H7 (cell line): ENCODE measurements at places on chromosomes 6 and 20.

DNA sequence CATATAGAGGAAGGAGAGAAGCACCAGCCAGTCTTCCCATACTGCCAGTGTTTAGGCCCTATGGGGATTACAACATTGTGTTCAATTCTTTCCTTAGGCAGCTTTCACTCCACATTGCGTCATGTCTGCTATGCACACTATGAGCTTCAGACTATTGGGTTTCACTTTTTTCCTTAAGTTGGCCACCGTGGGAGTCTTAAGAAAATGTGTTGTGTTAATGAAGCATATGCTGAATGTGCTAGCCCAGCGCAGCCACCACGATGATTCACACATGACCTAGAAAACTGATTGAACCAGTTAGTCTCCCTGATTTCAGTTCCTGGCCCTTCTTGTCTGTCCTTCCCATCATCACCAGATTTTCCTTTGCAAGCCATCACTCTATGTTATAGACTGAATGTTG, 21.5 kb downstream of the TUBB2B start:
- no peak for DNase-seq

DNA sequence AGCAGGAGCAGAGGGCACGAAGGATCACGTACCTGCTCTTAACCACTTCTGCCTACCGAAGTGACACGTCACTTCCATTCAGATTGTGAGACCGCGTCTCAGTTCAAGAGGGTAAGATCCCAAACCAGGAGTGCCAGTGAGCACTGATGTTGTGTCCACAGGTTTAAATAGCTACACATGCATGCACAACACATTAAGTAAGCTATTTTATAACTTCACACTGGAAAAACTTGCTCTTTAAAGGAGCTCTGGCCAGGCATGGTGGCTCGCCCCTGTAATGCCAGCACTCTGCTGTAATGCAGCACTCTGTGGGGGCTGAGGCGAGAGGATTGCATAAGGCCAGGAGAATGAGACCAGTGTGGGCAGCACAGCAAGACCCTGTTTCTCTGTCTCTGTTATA, 21.1 kb downstream of the ABHD12 start:
- DNase-seq, result no peak

GRCh38 chr6:155648301-155648700, 192.7 kb upstream of the NOX3 start:
- DNase-seq, result no peak

GRCh38 chr6:110537208-110538123, 61.1 kb upstream of the SLC22A16 start:
- DNase-seq, result no peak

GRCh38 chr6:15730442-15730841, 67.6 kb upstream of the DTNBP1 start:
- DNase-seq, result no peak

DNA sequence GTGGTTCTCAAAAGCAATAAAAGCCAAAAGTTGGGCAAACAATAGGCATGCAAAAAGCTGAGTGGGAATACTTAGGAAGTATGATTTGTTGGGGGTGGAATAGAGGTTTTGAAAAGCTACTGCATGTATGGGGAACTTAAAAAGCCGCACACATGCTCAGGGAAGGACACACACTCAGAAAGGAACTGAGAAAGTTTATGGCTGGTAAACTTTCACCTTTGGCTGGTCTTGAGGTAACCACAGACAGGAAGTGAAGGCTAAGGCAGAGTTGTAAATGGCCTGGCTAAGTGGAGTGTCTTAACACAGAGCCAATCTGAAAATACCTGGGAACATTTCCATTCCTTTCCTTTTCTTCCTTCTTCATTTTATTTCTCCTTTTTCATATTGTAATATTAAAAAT, 134.5 kb upstream of the EXOC2 start:
- no peak for DNase-seq

- peak; percentile 43 for DNase-seq
Measured at GRCh38 chr6:137707590-137708360, 159.3 kb upstream of the TNFAIP3 start.

DNA sequence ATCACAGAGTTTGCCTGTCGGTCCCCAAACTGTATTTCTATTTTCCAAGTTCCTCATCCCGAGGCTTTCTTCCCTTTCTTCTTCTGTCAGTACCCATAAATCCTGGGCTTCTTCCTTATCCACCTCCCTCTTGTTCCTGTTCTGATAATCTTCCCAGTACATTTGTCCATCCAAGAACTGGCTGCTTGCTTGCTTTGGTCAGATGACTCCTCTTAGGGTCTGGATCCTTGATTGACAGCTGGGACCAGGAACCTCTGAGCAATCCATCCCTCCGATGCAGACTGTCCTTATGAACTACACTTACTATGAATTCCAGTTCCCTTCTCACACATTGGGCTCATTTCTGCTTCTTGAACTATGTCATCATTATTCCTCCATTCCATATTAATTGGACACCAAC, 275.3 kb upstream of the CITED2 start:
- DNase-seq, result no peak

DNA sequence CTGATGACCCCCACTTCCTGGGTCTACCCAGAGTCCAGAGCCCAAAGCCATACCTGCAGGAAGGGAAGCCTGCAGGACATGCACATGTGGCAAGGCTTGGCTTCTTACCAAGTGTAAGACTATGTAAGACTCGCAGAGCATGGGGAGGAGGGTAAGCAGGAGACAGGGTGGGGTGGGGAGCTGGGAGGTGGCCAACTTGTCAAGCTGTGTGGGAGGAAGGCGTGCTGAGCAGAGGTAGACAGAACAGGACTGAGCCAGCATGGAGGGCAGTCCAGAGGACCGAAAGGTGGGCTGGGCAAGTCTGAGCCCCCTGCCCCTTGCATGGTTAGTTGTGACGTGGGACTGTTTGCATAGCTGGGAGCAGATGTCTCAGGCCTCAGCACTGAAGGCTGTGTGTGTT, 53.4 kb upstream of the RNF24 start:
- DNase-seq, result no peak

DNA sequence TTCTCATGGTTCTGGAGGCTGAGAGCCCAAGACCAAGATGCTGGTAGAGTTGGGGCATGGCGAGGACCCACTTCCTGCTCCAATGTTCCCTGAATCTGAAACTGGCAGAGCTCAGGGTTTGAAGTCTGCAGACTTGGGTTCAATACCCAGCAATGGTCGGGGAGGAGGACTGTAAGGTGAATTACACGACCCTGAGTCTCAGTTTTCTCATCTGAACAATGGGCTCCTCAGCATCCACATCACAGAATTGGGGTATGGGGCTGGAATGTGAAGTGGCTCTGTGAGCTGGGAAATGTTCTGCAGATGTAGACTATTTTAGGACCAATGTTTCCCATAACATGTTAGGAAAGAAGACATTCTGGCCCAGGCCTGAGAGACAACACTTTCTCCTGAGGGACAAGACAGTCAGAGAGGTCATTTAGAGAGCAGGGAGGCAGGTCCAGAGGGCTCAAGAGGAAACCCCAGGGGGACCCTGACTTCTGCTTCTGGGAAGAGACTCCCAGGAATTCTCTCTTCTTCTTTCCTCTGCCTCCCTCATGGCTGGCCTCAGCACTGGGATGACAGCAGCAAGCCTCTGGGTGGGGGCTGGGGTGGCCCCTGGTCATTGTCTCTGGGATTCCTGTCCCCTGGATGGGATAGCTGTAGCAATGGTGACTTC, 141.3 kb upstream of the PMEPA1 start:
- DNase-seq, result no peak

DNA sequence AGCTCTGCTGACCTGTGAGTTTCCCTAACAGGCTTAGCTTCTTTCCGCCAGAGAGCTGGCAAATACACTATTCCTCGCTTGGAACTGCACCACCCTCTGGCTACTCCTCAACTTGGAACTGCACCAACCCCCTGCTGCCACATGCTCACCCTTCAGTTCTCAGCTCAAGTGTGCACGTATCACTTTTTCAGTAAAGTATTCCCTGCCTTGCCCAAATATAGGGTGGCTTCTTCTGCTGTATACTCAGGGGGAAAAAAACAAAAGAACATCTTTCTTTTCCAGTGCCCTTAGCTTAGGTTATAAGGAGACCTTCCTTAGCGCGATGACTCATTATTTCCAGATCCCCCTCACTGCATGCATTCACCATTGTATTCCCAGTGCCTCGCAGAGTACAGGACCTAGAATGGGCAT, 21.2 kb downstream of the GNAS-AS1 start:
- DNase-seq, result no peak

DNA sequence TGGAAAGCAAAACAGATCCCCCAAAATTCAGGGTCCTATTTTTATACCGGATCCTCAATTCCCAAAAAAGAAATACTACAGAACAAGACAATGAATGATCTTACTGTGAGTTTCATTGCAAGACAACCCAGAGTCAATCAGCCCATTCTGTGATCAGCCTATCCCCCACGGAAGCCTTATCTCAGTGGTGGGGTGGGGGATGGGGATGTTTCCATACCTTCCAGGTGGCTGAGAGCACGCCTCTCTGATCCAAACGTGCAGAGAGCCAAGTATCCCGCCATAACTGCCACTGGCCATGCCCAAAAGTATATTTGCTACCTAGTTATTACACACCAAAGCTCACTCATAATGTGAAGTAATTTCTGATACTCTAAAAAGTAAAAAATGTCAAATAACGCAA, 15.1 kb downstream of the WFDC2 start:
- DNase-seq, result peak; percentile 30

DNA sequence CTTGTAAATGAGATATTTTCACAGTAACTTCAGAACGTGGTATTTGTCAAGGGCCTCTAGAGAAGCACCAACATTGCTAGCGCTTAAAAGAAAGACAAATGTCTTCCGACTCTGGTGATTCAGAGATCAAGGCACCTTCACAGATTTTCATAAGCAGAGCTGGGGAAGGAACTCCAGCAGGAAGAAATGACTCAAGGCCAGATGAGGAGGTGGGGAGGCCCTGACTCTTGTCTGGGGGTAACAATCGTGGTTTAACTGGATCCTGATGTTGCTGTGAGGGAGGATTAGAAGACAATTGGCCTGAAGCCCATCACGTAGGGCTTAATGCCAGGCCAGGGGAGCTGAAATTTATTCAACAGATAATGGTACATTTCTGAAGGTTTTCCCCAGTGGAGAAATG, 122.9 kb upstream of the QKI start:
- DNase-seq, result no peak

GRCh38 chr20:59185809-59186208, 22.2 kb downstream of the ZNF831 start:
- peak; percentile 27 for DNase-seq

- no peak for DNase-seq
Measured at GRCh38 chr6:151130329-151130728, 109.4 kb upstream of the AKAP12 start.

DNA sequence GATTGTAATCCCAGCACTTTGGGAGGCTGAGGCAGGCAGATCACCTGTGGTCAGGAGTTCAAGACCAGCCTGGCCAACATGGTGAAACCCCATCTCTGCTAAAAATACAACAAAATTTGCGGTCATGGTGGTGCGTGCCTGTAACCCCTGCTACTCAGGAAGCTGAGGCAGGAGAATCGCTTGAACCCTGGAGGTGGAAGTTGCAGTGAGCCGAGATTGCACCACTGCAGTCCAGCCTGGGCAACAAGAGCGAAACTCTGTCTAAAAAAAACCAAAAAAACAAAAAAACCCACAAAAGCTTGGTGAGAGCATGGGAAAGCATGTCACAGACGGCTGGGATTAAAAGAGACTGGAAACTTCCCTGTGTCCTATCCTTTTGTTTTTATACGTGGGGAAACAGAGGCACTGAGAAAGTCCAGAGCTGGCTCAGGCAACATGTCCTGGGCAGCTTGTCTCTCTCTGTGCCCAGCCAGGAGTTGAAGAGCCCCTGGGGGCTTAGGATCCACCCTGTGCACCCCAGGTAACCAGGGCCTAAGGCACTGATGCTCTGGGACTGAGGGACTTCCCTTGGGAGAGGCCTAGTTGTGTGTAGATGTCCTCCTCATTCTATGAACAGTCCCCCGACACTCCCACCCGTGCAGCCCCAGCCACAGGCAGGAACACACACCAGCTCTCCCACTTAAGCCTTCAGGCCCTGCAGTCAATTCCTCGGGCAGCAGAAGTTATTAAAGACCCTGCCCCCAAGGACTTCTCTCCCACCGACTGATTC, 16.0 kb downstream of the CD40 start:
- no peak for DNase-seq

GRCh38 chr6:107641500-107641941, 151.6 kb downstream of the SOBP start:
- DNase-seq, result no peak

DNA sequence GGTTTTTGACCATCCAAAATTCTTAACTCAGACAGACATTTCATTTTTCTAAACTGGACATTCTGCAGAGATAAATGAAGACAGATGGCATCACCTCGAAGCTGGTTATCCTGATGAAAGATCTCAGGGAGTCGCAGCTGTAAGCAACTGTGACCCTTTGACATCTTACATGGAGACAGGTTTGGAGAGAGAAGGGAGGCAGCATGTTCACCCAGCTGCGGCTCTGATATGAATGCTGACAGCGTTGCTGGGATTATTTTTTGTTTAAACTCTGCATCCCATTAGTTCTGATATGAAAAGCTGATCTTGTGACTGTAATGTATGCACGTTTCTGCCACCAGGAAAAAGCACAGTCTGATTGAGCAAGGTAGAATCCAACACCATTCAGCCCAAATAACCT, 89.4 kb downstream of the C6orf118 start:
- DNase-seq, result no peak

- peak; percentile 81 for DNase-seq
Measured at GRCh38 chr6:43170417-43170930, 595 bp upstream of the SRF start.

DNA sequence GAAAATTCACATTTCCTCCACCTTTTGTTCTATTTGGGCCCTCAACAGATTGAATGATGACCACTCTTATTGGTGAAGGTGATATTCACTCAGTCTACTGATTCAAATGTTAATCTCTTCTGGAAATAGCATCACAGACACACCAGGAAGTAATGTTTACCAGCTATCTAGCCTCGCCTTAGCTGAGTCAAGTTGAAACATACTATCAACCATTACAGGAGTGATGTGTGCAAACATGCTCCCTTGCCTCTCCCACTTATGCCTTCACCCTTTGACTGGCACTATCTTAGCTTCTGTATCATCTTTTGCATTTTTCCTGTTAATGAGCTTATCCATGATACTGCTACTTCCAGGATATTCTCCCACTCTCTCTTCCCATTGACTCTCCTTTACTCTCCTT, 191.9 kb downstream of the CENPW start:
- no peak for DNase-seq

- DNase-seq, result no peak
Measured at GRCh38 chr6:134034478-134034877, 17.9 kb downstream of the SLC2A12 start.

GRCh38 chr6:134196568-134197193, 121.2 kb downstream of the SGK1 start:
- DNase-seq, result no peak

- no peak for DNase-seq
Measured at GRCh38 chr6:167759912-167760311, 66.8 kb upstream of the AFDN start.

- no peak for DNase-seq
Measured at GRCh38 chr6:89888871-89889270, 5.4 kb upstream of the GJA10 start.

DNA sequence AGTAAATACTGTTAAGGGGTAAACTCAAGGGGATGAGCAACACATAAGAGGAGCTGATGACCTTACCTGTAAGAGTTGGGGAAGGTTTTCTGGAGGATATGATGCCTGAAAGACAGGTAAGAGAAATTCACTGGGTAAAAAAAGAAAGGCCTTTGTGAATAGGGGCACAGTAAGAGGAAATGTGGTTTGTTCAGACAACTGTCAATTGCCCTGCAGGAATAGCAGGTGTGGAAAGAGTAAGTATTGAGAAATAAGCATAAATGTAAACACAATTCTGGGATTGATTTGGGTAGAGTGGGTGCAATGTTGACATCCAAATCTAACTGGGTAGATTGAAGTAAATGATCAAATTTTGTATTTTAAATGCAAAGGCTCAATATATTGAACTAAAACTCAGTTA, 670.0 kb downstream of the DHX35 start:
- DNase-seq, result no peak
